ENCODE measurements at places on chromosomes 12 and 14.
A peak's percentile ranks its signal among the peaks of the same experiment; 100 is the strongest.

- DNase-seq = no peak
Observed at GRCh38 chr14:59371771-59372170, 93.4 kb downstream of the GPR135 start.

DNA sequence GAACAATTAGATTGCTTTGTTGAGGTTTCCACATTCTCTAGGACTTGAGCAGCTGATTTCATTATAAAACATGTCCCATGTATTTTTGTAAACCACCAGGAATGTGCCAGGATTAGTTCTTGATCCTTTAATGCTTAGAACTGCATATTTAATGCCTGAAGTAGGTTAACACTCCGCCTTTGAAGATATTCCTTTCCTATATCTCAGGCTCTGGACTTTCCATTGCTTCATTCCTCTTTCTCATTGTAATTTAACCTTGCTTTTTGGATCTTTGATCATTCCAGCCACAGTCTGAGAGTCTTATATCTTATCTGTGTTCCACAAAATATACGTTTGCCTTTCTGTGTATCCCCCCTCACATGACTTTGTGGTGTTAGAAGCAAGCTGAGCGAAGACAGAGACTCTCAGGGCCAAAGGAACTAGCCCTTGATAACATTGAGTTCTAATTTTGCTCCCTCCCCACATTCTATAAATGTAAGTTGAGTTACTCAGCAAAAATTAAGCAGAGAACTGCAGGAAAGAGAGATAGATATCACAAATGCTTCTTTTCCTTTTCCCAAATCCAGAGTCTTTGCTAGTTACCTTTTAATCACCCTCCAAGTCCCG, 2.4 kb upstream of the CLEC1B start:
- DNase-seq = no peak

- DNase-seq = peak; percentile 17
Observed at GRCh38 chr12:58387199-58387598, 445.8 kb downstream of the ATP23 start.

DNA sequence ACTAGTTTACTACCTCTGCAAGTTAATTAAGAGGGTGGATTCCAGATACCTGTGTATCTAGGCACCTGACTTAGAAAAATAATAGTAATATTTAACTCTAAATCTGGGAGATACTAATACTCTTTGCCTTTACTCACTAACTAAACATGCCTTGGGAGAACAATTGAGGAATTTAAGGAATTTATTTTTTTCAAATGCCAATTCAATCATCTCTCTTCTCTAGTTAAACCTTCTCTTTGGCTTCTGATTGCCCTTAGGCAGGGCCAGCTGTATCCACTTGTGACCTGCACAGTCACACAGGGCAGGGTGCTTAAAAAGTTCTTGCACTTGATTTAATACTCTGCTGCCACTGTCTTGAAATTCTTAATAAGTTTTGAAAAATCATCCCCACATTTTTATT, 142.4 kb downstream of the PLCZ1 start:
- DNase-seq = no peak

DNA sequence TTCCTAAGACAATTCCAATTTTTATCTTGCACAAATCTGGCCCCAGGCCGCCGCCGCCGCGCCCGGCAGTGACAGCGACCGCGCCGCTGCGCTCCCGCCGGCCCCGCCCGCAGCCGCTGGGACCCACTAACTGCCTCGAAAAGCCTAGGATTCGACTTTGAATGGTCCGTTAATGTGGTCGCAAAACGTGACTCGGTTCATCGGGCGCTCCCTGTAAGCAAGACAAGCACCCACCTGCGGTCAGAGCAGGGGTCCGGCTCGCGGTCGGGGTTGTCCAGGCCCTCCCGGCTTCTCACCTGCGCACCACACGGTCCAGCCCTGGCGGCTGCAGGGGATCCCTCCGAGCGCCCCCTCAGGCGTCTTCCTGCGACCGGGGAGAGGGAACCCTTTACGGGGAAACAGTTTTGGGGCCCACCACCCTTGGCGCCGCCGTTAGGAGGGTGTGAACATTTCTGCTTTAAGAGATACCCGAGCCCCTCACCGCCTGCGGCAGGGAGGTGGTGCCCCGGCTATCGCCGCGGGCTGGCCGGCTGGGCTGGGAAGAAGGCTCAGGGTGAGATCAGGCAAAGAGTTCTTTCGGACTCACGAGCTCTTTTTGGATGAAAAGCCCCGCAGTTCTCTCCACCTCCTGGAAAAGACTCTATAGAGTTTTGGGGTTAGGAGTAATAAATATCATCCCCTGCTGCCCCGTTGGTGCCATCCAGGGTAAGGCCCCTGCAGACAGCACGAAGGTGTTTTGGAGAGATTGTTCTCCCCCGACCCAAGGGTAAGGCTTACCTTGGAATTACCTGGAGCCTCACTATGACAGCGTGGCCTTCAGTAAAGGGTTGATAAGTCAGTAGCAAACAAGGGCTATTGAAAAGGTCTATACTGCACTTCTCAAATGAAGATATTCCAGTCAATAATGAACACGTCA, 13.6 kb upstream of the FOXJ2 start:
- peak; percentile 95 for DNase-seq

GRCh38 chr12:23827353-23827752, 122.1 kb downstream of the SOX5 start:
- DNase-seq = no peak

DNA sequence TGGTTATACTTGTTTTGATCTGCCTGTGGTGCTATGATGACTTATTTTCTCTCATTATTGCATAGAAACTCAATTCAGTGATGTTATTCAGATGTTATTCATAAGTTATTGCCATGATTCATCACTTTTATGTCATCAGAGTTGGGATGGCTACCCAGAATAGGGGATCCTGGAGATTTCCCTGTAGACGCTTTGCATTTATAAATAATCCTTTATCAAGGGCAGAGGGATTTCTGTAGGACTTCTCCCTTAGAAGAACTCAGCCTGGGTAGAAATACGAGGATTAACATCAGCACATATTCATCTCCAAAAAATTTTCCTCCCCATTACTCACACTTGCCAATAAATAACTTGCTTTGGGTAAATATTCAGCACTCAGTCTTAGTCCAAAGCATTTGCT, 4.9 kb downstream of the GPRC5A start:
- no peak for DNase-seq

- DNase-seq = no peak
Observed at GRCh38 chr12:108589028-108589839, 8.7 kb downstream of the TMEM119 start.

DNA sequence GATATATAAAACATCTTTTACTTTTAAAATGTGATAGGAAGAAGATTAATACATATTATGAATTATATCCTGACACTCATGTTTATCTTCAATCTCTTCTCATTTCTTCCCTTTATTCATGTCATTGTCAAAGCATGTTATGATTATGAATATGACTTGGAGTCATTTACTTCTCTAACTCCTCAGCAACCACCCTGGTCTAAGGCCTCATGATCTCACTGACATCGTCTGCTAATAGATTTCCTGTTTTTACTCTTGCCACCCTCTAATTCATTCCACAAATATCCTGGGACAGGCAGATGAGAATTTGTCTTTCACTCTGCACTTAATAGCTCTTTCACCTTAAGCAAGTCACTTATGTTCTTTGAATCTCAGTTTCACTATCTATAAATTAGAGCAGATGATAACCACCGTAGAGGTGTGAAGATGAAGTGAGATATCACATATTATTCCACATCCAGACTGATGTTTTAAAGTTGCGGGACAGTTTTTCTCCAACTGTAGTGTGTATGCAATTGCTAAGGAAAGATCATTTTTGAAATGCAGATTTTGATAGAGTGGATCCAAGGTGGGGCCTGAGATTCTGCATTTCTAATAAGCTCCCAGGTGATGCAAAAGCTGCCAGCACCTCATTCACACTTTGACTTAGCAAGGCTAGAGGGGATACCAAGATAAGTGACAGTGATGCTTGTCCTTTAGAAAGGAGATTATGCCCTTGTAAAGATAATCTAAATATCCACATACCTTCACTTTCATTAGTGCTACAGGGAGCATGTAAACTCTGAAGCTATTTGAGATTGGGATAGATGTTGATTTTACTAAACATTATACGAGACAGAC, 3.3 kb upstream of the IAPP start:
- no peak for DNase-seq

- peak; percentile 82 for DNase-seq
Observed at GRCh38 chr12:15910864-15911721, at the start of gene DERA. Gene DERA (plus strand): TSS chr12:15911332. CDS start chr12:15911384, 52 bp downstream.

DNA sequence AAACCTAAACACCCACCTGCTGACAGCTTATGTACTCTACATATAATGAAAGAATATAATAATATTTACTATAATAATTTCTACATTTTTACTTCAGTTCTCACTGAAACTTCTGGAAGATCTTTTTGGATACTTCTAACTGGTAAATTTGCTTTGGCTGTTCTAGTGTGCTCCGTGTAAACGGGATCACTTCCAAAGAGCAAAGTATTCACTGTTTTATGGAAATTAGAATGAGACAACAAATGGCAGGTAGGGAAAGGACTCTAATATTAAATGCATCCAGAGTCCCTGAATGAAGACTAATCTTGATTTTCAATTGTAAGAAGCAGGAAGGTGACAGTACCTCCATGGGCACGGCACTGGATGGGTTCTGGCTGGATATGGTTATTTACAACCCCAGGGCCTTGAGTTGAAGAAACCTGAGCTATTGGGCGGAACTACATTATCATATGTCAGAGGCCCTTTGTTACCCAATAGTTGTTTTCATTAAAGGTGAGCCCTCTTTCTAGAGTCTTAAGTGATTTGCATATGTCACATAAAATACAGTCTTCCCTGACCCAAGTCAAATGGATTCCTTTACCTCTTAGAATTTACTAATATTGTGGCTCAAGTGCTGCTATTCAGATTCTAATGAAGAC, 10.7 kb downstream of the ERP29 start:
- no peak for DNase-seq

GRCh38 chr14:105019861-105020814, 745 bp downstream of the CDCA4 start:
- DNase-seq = peak; percentile 33

- DNase-seq = no peak
Observed at GRCh38 chr14:91327250-91327595, 82.7 kb upstream of the GPR68 start.

- no peak for DNase-seq
Observed at GRCh38 chr14:23468704-23469126, 788 bp upstream of the NGDN start.

DNA sequence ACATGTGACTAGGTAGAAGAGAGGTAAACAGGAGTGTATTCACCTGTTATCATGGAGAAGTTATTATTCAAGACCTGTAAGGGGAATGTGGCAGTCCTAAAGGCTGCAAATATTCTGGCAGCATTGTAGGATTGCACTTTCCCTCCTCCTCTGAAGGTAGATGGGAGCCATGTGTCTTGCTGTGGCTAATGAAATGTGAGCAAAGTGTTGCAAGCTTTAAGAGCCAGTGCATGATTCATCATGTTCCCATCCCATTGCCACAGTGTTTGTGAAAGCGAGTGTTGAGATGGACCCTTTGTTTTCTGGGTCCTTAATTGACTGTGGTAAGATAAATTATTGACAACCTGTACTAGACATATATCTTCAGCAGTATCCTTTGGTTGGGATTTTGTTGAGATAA, 128.7 kb downstream of the RGS6 start:
- DNase-seq = peak; percentile 13

DNA sequence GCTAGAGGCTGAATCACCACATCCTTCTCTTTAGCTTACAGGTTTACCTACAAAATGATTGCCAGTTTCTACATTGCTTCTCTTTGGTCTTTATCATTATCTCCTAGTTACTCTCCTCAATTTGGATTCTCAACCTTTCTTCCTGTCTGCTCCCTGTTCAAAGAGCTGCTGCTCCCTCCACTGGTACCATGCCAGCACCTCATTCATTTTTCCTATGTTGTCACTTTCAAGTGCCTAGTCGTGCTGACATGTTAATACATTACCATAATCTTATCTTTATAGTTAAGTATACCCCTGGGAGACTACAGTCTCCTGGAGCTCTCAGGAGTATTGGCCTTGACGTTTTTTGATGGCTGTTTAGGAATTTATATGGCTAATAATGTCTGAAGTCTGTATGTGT, 14.2 kb downstream of the FRS2 start:
- DNase-seq = no peak

DNA sequence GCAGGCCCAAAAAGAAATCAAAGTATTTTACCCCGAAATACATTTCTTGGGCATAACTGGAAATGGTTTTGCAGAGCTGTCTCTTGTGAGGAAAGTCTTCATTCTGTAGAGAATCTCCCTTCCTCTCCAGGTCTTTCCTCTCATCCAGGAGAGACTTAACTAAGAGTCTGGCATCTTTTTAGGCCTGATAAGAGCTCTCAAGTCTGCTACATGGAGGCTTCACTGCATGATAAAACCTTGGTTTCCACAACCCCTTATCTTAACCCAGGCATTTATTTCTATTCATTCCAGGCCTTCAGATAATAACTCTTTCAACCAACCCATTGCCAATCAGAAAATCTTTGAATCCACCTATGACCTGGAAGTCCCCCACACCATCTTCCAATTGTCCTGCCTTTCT, 41.1 kb upstream of the LRRK2 start:
- no peak for DNase-seq

DNA sequence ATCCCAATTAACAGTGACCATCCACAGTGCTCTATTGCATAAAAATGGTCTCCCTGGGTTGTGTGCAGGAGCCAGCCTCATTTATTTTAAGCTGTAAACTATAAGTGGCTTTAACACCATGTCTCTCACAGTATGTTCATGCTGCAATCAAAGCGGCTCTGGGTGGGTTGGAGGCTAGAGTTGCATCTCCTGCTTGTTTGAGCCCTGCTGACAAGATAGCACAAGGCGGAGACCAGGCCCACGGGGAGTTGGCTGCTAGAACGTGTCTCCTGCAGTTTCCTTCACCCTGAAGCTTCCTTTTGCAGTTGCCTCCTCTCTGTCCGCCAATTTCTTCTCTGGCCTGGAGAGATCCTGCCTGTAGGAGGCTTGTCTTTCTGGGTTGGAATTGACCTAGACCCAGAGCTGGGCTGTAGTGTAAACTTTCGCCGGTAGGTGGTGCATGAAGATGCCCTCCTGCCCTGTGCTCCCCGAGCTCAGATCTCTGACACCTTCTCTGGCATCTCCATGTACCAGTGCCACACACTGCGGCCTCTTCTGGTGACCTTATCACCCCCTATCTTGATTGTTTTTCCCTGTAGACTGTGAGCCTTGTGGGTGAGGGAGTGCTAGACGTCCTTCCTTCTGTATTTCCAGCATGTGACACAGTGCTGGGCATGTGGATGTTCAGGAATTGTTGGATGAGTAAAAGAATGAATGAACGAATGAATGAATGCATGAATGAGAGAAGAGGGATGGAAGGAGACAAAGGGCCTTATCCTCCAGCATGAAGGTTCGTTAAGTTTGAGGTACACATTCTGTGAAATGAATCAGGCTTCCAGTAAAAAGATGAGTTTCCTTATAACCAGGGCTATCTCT, 10.4 kb downstream of the OTUB2 start:
- DNase-seq = peak; percentile 75

- DNase-seq = no peak
Observed at GRCh38 chr14:57287745-57288144, 19.0 kb downstream of the AP5M1 start.
